ENCODE measurements at places on chromosomes 16 and 17.

DNA sequence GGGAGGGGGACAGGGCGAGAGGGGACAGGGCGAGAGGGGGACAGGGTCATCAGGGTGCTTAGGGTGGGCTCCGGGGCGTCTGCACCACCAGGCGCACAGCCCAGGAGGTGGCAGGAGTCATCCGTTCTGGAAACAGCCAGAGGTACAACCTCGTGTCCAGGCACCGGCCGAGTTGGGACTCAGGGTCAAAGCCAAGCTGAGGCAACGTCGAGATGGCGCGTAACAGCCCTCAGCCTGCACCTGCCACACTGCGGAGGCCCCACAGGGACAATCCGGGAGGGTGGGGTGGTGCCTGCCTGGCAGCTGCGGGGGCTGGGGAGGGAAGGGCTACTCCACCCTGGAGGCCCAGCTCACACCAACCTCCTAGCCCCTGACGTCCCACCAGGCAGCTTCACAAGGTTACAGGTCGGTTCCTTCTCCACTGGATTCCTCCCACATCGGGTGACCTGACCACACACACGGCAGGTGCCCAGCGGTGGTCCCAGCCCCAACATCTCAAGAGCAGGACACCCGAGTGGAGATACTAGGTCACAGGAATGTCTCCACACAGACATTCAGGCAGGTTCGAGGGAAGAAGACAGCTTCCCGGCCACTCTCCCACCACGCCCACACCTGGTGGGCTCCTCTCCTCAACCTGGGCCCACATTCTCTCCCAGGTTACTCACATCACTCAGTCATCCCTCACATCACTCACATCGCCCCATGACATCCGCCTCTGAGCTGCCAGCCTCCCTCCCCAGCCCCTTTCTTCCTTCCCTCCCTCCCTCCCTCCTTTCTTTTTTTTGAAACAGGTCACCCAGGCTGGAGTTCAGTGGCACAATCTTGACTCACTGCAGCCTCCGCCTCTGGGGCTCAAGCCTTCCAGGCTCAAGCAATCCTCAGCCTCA is 47.3 kb downstream of the RPH3AL start:
- DNase-seq, result no peak

- DNase-seq, result no peak
These were observed 87.8 kb downstream of the PLXDC1 start for GRCh38 chr17:39063681-39064069.

- DNase-seq, result no peak
These were observed 24.9 kb upstream of the CRYM start for GRCh38 chr16:21302898-21303528.

GRCh38 chr16:73126525-73126853 is 78.6 kb upstream of the ZFHX3 start:
- DNase-seq, result peak; percentile 66

- DNase-seq, result no peak
These were observed 24.7 kb downstream of the NTAN1 start for GRCh38 chr16:15031179-15031578.

GRCh38 chr16:19330841-19331397 is 45.4 kb downstream of the CLEC19A start:
- no peak for DNase-seq

DNA sequence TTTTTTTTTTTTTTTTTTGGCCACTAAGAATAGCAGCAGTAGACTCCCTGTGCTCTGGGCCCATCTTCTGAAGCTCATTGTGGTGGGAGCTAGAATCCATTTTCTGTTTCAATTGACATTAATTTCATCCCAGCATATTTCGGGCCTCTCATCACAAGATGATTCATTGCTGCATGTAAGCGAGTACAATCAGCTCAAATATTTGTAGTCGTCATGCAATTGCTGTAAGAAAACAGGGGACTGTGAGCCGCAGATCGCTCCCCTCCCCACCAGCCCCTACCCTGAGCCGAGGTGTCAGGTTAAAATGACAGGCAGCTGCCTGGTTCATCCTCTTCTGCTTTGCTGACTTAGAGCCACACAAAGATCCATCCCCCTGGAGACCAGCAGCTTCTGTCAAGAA is 358.8 kb upstream of the CDH5 start:
- no peak for DNase-seq

DNA sequence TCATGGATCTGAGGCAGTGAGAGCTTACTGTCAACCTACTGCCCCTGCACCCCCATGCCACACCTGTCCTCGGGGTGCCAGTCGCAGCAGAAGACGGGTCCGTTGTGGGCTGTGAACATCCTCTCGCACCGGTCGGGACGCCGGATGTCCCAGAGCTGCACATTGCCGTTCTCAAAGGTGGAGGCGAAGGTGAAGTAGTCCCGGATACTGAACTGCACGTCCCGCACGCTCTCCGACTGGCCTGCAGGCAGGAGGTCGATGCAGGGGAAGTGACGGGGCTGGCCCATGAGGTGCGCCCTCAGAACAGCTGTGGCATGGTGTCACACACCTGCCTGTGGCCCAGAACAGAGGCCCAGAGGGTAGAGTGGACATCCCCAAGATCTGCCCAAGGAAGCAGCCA is 2.7 kb downstream of the WDR24 start:
- DNase-seq, result no peak

- no peak for DNase-seq
These were observed 10.2 kb downstream of the RNF213 start for GRCh38 chr17:80270836-80271235.

- peak; percentile 17 for DNase-seq
These were observed 25.9 kb downstream of the GRIN2C start for GRCh38 chr17:74833501-74834377.

- no peak for DNase-seq
These were observed 255.0 kb upstream of the ZFHX3 start for GRCh38 chr16:73302942-73303341.

- no peak for DNase-seq
These were observed 57.0 kb downstream of the TOX3 start for GRCh38 chr16:52489894-52490293.

DNA sequence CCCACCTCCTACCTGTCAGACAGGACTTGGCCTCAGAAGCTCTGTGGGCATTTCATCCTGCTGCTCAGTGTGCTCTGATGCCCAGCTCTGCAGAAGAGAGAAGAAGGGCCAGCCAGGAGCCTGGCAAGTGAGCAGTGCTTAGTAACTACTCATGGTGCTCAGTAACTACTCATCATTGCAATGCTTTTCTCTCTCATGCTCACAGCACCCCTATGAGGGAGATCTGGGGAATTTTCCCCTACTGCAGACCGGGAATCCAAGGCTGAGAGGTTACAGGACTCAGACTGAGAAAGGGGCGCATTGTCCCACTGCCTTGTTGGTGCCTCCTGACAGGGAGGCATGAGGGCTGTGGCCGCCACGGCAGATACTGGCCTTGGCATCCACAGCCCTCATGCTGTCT is 261.1 kb downstream of the C16orf95 start:
- no peak for DNase-seq

GRCh38 chr16:64545768-64546167 is 576.1 kb downstream of the CDH11 start:
- peak; percentile 48 for DNase-seq

- DNase-seq, result no peak
These were observed 222 bp downstream of the ZG16B start for GRCh38 chr16:2830355-2830695.

GRCh38 chr17:81570964-81571363 is 18.8 kb upstream of the FAAP100 start:
- DNase-seq, result no peak

Data from mucosa of gallbladder (tissue), 1 donor.